Eye (tissue), 1 donor: ENCODE measurements at places on chromosomes 2 and 18.

DNA sequence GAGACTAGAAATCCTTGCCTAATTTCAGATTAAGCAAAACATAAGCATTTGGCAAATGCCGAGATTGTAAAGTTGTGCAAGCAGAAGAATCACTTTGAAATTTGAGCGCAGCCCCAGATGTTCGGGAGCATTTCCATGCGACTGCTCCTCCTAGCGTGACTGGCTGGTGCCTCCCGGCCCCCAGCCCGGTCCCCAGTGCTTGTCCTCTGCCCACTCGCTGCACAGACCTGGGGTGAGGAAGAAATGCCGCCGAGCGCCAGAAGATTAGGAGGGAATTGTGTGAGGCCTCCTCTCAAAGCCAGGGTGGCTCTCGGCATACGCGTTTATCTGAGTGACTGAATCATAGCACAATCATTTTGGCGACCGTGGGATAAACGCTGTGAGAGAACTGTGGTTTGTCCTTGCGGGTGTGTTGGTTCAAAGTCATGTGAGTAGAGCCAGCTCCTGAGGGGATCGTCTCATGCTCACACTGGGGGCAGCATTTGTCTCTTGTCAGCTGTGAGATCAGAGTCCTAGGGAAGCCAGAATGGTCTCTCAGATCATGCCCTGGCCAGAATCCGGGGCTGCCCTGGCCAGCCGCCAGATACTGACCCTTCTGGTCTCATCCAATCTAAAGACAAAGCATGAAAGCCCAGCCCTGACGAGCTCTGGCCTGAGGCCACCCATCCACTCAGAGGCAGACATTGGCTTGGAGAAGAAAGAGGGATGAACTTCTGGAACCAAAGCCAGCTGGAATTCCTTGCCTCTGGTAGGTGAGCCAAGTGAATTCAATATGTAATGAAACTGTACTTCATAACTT lies 189.3 kb downstream of the SH3RF3 start:
- peak; percentile 81 for DNase-seq

- no peak for DNase-seq
Observed at GRCh38 chr2:60118061-60118460, 435.4 kb downstream of the BCL11A start.

DNA sequence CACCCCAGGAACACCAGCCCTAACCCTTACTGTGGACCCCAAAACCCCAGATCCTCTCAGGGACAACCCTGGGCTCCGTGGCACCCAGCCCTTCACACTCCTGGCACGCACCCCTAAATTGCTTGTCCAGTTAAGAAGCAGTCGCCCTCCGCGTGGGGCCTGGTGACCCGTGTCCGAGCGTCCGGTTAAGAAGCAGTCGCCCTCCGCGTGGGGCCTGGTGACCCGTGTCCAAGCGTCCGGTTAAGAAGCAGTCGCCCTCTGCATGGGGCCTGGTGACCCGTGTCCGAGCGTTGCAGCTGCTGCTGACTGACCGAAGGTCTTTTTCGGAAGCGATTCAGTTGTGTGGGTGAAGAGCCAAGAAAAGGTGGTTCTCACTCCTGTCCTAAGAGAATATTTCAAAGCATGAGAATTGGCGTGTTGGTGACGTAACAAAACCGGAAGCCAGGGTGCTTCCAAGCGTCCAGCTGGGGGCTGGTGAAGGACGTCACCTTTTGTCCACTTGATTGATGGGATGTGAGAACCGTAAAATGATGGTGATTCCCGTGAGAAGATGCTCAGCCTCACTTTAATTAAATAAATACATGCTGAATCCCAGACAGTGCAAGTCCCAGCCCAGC lies 70.5 kb downstream of the KCNG2 start:
- no peak for DNase-seq

DNA sequence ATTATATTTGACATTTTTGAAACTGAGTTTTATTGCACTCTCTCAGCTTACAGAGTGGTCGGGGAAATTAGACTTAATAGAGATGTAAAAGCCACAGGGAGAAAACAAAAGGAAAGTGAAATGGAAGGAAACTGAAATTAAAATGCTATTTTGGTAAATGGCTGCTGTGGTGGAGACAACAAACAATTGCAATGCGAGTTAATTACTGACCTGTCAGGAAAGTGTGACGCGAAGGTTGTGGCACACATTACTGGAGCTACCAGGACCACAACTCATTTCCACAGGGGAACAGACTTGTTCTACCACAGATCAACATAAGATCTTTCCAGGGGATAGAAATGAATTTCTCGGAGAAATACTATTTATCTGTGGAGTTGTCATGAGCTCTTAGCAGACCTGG lies 19.5 kb downstream of the ARHGAP15 start:
- DNase-seq: no peak

- peak; percentile 45 for DNase-seq
Observed at GRCh38 chr18:3458952-3459853, 9.2 kb downstream of the TGIF1 start.

DNA sequence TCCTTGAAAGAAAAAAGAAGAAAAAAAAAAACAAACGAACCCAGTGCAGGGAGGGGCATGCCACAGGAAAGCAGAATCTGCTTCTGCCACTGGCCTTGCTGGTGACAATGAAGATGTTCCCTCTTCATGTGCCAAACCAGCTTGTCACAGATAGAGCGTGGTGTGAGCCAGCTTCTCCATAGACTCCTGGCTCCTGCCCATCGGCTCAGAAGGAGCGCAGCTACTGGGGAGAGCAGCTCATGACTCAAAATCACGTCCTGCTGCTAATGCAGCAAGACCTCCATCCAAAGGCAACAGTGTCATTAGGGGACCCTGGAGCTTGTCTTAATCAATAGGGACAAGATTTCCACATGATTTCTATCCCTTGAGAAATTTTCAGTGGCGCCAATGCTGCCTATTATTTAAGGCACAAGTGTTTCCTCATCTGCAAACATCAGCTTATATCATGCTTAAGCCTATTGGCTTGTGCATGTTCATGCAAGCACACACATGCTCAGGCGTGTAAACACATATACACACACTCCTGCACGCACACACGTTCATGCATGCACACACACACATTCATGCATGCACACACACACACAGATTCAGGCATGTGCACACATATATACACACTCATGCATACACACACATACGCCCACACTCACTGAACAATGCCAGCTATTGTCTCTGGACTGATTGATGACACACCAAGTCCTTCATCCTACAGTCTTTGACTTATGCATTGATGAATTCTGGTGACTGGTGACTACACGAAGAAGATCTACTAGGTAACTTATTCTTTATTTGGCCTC lies 682.0 kb upstream of the ID2 start:
- DNase-seq: no peak

DNA sequence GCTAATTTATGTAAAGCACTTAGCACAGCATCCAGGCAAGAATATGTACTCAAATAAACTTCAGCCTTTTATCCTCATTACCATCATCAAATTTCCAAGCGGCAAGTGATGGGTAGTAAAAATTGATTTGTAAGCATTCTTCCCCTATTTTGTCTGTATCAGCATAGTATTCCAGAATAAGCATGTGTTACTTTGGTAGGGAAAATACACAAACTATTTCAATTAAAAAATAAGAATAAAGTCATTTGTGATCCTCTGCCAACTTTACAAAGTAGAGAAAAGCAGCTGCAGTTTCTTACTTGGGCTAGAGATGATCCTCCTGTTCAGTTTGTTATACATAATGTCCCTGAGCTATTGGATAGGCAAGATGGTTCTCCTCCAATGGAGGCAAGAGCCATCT lies 493.2 kb downstream of the ZEB2 start:
- no peak for DNase-seq

GRCh38 chr2:71610671-71611070 lies 157.3 kb downstream of the DYSF start:
- DNase-seq: no peak

DNA sequence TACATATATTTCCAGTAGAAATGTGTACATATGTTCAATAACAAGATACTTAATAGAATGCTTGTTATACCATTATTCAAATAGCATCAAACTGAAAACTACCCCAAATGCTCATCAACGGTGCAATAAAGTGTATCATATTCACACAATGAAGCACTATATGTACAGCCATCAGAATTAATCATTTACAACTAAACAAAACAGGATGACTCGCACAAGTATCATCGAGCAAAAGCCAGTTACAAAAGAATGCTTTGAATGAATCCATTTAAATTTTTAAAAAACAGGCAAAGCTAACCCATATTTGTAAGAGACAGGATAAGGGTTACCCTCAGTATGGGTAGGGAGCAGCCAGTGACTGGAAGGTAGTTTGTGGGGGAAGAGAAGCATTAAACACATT lies 132.8 kb upstream of the PDE1A start:
- no peak for DNase-seq

- no peak for DNase-seq
Observed at GRCh38 chr2:237772513-237772912, 26.1 kb upstream of the RBM44 start.

DNA sequence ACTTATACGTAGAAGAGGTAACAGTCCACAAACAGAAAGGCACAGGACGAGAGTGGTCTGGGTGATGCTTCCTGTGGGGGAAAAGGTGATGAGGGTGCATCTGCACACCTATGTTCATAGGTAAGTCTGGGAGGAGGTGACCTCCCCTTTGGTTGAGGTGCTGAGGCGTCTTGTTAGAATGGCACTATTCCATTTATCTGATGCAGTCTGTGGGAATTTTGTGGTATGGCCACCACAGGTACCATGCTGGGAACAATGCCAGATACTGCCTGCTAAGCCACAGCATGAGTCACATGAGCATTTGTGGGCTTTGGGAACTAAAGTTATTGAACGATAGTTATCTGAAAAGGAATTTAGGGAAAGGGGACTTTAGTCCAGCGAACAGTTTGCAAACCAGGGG lies 27.9 kb downstream of the IL37 start:
- no peak for DNase-seq

- no peak for DNase-seq
Observed at GRCh38 chr2:7867867-7868266, 814.0 kb upstream of the ID2 start.

DNA sequence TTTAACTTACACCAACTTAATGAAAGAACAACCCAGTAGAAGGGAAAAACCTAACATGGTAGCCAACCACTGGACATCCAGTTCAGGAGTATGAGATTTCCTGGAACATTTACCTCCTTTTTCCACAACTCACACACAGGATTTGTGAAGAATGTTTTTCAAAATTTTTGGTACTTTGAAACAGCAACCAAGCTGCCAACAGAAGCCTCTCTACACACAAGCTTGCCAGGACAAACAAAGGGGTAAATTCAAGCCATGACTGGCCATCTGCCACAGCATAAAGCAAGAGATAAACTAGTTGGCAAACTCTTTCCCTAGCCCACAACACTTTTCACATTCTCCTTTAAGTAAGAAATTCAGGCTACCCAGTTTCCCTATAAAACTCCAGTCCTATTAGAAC lies 21.4 kb downstream of the MGAT4A start:
- DNase-seq: no peak
